IMR-90 (cell line): ENCODE measurements at places on chromosomes 6 and 20. TPM values are rescaled to one million over a fixed set of nuclear protein-coding genes. Genes with fewer than 3 reads are reported as not detected.

CRISP2 gene
- not detected in 2 replicates for polyA plus RNA-seq

CRISP3 gene
- not detected in 2 replicates for polyA plus RNA-seq

GRCh38 chr20:44809380-44810060 is 826 bp downstream of the RIMS4 start:
- no peak for DNase-seq

GRCh38 chr6:89272596-89272995 is 42.5 kb downstream of the GABRR2 start:
- DNase-seq = no peak
